ENCODE measurements at places on chromosomes 4 and X.
A peak's percentile ranks its signal among the peaks of the same experiment; 100 is the strongest.

DNA sequence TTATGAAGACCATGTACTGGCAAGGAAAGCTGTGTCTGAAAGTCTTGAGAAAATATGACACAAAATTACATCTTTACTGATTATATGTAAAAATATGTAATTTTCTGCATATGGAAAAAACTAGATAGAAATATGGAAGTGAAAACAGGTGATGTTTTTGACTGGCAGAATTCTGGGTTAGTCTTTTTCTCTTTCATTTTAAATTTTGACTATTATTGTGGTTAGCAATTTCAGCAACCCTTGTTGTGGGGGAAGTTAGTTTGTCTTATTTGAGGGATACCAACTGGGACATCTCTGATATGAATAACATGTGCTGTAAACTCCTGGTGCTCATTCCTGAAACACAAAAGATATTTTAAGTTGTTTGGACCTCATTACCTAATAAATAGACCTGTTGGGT lies 49.9 kb upstream of the CPEB2 start:
- DNase-seq = no peak

GRCh38 chrX:150446995-150447394 lies 83.9 kb downstream of the MAMLD1 start:
- DNase-seq = no peak

- DNase-seq = peak; percentile 69
Measured at GRCh38 chrX:10189317-10190268, 32.8 kb downstream of the CLCN4 start.

GRCh38 chrX:45233531-45233930 lies 32.9 kb upstream of the DIPK2B start:
- no peak for DNase-seq

- no peak for DNase-seq
Measured at GRCh38 chrX:136847874-136848273, 32.7 kb downstream of the RBMX start.

DNA sequence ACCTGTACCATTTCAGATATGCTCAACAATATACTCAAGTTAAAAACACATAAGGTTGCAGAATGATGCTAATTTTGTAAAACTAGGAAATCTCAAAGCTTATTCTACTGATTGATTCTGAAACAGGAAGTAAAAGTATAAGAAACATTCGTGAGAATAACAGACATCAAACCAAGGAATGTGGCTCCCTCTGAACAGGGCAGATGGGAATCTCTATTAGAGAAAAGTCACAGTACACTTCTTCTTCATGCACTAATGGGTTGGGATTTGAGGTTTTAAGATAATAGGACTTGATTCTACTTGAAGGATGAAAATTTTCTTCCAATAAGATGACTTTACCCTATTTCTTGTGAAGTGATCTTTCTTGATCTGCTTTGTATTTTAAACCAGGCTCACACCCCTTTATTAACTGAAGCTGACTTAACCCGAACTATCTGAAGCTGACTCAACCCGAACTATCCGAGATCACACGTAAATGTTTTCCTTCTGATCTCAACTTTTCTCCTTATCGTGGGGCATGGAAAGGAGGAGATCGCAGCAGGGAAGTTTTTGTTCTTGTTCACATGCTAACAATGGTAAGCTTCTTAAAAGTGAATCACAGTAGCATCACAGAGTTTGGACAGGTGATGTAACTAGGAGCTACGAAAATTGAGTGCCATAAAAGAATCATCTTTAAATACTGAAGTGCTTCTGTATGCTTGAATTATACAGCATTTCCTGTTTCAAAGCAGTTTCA lies 363.1 kb upstream of the ZFP42 start:
- DNase-seq = no peak

DNA sequence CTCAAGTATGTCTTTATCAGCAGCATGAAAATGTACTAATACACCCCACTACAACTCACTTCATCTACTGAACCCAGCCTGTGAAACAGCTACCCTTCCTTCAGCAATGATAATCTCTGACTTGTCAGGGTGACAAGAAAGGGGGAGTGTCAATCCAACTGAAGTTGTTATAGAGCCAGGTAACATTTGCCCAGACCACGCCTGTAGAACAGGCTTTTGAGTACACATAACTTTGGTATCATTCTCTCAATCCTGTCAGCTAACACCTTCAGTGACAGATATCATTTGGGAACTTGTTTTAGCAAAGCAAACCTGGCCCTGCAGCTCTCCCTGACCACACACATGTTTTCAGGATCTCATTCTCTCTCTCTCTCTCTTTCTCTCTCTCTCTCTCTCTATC lies 592.2 kb downstream of the SMARCA1 start:
- no peak for DNase-seq

- no peak for DNase-seq
Measured at GRCh38 chr4:139734201-139734874, 68.7 kb downstream of the MGST2 start.

- DNase-seq = no peak
Measured at GRCh38 chr4:21819086-21819485, 129.5 kb downstream of the KCNIP4 start.

DNA sequence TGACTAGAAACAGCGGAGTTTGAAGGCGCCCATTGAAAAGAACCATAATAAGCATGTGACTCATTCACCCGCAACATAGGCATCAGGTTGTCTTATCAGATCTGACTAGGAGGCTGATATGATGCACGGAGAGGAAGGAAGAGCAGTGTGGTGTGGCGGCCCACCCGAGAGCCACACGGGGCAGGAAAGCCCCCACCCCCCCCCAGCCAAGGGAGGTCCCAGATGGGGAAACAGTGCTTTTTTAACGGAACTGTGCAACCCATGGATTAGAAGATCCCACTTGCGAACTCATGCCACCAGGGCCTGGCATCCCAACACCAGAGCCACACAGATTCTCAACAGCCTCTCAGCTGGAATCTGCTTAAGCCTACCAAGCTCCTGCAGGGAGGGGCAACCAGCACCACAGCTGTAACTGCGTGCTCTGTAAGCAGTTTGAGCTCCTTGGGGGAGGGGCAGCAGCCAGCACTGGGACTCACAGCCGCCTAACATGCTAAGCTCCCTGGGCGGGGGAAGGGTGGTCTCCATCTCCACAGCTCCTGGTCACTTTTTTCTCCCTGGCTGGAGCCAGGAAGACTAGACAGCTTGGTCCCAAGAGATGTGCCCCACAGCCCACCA lies 466.2 kb downstream of the PDGFC start:
- DNase-seq = no peak

- no peak for DNase-seq
Measured at GRCh38 chrX:39631276-39632229, 466.2 kb downstream of the BCOR start.

- no peak for DNase-seq
Measured at GRCh38 chr4:98444371-98444770, 183.2 kb downstream of the RAP1GDS1 start.

- peak; percentile 56 for DNase-seq
Measured at GRCh38 chrX:41734530-41734929, 10.5 kb downstream of the GPR82 start.

GRCh38 chrX:135982860-135983259 lies 2.4 kb upstream of the SLC9A6 start:
- no peak for DNase-seq

- DNase-seq = no peak
Measured at GRCh38 chrX:115491766-115492165, 69.2 kb upstream of the PLS3 start.

GRCh38 chr4:15717086-15717485 lies 14.2 kb downstream of the BST1 start:
- no peak for DNase-seq

DNA sequence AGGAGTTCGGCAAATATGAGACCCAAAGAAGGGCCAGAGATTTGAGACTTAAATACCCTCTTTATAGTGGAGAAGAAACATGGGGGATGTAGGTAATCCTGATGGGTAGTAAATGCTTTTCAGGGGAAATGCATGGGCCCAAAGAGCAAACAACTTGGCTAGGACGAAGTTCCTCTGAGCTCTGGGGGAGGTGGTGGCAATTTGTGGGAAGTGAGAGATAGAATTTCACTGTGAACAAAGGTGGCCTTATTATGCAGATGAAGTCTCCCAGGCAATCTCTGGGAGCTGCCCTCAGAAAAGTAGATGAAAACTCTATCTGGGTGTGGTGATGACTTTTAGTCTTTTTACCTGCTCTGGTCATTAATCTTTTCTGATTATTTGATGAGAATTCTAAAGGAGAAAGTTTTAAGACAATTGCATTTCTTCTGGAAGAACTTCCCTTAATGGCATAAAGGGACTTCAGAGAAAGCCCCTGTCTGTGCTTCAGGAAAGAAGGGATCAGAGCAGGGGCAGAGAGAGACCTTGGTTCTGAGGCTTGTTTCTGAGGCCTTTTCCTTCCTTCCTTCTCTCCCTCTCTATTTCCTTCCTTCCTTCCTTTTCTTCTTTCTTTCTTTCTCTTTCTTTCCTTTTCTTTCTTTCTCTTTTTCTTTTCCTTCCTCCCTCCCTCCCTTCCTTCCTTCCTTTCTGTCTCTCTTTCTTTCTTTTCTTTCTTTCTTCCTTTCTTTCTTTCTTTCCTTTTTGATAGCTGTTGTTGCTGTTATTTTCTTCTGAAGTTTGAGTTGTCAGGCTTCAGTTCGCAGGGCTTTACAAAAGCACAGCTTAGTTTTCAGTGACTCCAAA lies 37.5 kb upstream of the MAOA start:
- DNase-seq = no peak

DNA sequence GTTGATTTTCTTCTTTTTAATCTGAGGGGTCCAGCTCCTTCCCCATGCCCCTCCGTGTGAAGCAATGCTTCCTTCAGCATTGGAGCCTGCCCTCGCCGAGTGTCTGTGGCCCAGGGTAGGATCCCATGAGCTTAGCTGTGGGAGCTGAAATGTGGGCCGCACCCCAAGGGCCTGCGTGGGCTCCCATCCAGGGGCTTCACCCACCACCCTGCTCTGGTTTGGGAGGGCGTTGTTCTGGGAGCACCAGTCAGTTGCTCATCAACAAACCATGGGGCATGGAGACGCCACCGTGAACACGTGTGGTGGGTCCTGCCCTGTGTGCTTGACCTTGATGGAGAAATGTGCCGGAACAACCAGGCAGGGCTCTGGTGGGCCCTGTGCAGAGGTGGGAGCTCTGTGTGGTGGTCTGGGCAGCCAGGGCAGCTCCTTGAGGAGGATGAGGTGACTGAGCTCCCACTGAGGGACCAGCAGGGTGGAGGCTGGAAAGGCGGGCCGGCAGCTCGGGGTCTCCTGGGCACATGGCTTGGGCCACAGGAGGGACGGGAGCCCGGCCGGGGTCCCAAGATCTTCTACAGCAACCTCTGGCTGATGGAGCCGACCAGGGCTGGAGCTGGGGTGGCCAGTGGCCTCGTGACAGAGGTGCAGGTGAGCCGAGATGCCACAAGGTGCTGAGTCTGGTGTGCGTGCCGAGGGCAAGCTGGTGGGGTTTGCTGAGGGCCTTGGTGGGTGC lies 39.6 kb upstream of the NKX1-1 start:
- no peak for DNase-seq

- DNase-seq = no peak
Measured at GRCh38 chrX:107726816-107727534, 48.6 kb downstream of the TSC22D3 start.

GRCh38 chrX:108415146-108415545 lies 23.1 kb downstream of the COL4A6 start:
- no peak for DNase-seq

- no peak for DNase-seq
Measured at GRCh38 chr4:1509366-1509765, 103.1 kb upstream of the NKX1-1 start.

- no peak for DNase-seq
Measured at GRCh38 chrX:153226344-153227185, 47.5 kb downstream of the MAGEA1 start.

DNA sequence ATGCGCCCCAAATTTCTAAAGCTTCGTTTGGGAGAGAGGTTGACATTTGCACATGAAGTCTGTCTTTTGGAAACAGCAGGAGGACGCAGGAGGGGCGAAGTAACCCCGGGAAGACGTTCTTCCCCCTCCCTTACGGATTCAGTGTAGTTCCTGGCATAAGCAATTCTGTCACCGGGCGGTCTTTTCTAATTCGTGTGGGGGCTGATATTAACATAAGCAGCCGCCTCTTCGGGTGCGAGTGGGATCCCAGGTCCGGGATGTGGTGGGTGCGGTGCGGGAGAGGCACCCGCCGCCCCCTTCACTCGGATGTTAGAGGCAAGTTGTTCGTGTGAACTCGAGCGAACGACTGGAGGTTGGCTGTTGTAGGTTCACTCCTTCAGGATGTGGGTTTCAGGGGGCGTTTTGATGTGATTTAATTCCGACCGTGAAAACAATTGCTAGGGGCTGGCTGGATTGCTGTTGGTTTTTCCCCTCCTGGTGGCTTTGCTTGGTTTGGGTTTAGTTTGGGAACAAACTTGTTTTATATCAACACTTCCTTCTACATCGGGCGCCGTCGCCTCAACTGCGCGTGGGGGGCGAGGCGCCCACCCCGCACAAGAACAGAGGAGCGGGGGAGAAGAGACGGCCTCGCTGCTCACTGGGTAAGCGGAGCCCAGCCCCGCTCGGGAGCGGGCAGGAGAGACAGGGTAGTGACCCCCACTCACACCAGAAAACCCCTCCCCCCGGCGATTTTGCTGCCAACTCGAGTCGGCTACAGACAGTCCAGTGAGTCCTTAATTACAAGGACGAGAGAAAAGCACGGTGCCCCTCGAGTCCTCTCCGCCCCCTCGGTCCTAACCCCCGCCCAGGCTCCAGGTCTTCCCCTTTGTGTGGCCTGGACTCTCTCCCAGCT lies 2.9 kb upstream of the LEF1 start:
- no peak for DNase-seq

DNA sequence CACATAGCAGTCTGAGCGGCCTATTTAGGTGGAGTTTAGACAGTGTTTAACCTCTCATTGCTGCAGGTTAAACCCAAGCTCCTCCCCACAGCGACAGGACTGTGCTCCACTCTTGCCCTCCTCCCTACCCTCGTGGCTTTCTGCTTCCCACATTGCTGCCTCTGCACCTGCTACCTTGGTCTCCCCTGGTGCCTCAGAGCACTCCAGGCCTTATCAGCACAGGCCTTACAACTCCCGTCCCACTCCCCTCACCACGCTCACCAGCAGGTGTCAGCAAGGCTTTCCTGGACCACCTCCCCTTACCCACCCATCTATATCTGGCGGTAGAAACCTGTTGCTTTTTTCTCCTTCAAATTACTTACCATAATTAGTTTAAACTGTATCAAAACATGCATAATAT lies 18.6 kb downstream of the HELT start:
- peak; percentile 7 for DNase-seq

GRCh38 chr4:6701371-6701770 lies 7.7 kb downstream of the S100P start:
- no peak for DNase-seq

- no peak for DNase-seq
Measured at GRCh38 chrX:153697924-153698865, 10.5 kb downstream of the SLC6A8 start.

DNA sequence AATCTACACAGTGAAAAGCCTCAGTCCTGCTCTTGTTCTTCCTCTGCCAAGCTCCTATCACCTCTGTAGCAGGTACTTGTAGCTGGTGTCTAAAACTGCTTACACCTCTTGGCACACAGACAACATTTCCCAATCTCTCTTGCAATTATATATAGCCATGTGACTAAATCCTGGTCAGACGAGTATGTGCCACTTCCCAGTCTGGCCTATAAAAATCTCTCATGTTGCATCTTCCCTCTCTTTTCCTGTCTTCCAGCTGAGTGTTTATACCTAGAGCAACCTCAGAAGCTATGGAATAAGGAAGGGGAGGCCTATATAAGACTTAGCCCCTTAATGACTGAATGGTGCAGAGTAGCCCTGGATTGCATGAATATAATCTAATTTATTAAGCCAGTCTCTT lies 105.8 kb downstream of the RNF150 start:
- no peak for DNase-seq

GRCh38 chrX:53714580-53715345 lies 28.2 kb upstream of the HUWE1 start:
- DNase-seq = peak; percentile 72

- DNase-seq = no peak
Measured at GRCh38 chrX:68273887-68274286, 159.4 kb downstream of the OPHN1 start.

Data from OCI-LY7 (cell line).